Activated naive CD8-positive, alpha-beta T cell treated with anti-CD3 and anti-CD28 coated beads for 36 hours (primary cell): ENCODE measurements at places on chromosomes 16 and 17.
A peak's percentile ranks its signal among the peaks of the same experiment; 100 is the strongest.

- DNase-seq: peak; percentile 71
Observed at GRCh38 chr16:3171855-3172593, 16.0 kb upstream of the OR1F1 start.

DNA sequence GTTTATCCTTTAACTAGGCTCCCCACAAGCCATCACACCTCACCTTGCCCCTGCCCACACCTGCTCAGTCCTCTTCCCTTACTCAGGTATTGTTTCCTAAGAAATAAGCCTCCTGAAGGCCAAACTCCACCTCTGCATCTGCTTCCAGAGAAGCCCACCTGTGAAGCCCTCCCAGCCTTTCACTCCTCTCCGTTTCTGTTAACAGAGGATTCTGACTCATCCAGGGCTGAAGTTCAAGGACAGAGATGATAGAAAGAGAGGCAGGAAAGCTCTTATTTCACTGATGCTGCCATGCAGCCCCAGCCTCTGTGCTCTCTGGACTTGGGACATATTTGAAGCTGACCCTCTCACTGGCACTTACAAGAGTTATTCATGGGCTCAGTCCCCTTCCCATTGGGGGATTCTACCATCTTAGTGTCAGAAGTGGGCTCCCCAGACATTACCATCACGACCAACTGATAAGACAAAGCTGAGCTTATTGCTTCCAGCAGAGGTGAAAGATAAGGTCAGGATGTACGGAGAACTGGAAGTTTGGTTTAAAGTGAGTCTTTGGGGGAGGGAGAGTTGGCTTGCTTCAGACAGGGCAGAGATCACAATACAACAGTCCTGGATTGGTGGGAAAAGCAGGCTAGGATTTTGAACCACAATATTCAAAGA lies 35.3 kb upstream of the XYLT2 start:
- DNase-seq: no peak

DNA sequence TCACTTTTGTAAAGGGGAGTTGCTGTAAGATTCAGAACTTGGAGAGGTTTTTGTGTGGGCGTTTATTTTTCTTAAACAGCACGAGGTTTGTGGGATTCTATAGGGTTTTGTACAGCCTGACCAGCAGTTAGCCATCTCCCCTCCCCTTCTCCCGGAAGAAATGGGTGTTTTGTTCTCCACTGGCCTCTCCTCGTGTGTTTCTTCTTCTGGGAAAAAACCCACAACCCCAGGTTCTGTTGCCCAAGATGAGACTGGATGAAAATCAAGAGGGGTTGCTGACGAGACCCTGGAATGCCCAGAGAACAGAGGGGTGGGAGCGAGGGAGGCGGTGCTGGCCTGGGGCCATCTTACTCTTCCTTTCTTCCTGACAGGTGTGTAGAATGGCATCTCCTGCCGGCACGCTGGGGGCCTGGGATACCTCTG lies 186.1 kb downstream of the MSI2 start:
- DNase-seq: no peak

DNA sequence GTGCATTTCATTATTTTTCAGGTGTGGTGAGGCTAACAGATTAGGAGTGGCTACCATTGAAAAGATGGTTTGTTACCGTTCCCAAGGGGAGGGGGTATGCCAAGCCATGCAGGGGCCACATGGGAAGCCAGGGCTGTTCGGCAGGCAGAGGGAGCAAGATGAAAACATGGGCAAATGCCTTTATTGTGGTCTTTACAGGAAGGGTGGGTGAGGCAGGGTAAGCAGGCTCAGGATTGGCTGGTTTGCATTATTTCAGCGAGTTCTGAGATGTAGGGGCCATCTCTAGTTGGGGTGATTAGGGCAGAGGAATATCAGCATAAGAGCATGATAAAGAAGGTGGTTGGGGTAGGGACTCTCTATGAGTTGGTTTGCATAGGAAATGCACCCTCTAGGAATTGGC lies 117.6 kb downstream of the CCT6B start:
- DNase-seq: no peak

GRCh38 chr17:5309851-5310250 lies 27.8 kb downstream of the RABEP1 start:
- DNase-seq: no peak
